ENCODE measurements at places on chromosomes 2 and 18.

DNA sequence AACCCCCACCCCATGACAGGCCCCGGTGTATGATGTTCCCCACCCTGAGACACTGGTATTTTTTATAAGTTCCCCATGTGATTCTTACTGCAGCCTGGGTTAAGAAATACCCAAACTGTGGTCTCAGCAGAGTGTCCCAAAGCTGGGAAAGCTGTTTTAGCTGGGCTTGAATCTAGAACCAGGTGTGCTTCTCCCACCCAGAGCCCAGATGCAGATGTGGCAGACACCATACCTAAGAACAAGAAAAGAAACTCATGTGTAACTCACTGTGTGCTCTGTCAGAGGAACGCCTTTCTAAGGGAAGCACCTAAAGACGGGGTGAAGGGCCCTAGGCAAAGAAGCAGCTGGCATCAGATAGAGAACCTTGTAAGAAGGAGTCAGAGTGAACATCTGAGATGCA is 23.9 kb downstream of the DOK1 start:
- no peak for DNase-seq

- DNase-seq, result no peak
Measured at GRCh38 chr2:195477248-195477995, 179.6 kb upstream of the SLC39A10 start.

- no peak for DNase-seq
Measured at GRCh38 chr2:7096726-7097352, 179.6 kb downstream of the RNF144A start.

- no peak for DNase-seq
Measured at GRCh38 chr18:11096411-11096810, 53.0 kb downstream of the PIEZO2 start.

- no peak for DNase-seq
Measured at GRCh38 chr2:228983700-228984099, 287.4 kb downstream of the PID1 start.

DNA sequence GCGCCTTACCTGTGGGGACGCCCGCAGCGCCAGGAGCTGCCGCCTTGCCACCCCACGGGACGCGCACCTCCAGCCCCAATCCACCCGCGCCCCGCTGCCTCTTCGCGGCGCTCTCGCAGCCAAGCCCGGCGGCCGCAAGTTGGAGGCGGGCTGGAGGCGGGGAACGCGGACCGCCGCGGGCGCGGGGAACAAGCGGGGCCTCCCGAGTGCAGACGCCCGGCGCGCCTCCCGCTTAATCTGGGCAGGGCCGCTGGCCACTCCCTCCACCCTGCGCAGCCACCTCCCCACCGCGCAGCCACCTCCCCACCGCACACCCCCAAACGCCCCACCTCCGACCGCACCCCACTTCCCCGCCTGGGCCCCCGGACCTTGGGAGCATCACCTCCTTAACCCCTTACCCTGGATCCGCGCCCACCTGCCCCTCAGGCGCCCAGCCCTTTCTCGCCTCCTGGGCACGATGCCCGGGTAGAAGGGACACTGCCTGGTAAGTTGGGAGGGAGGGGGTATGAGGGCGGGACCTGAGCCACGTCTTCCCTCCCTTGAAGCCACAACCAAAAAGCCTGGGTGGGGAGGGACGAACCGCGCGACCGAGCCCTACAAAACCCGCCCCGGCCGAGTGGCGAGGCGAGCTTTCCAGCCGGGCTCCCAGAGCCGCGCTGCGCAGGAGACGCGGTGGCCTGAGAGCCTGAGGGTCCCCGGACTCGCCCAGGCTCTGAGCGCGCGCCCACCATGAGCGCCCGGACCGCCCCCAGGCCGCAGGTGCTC is at the start of the genes COL4A3 and COL4A4:
TSS of gene COL4A3 (plus strand) at position 627 of the 765 bp plus-strand sequence. CDS start at position 730, 103 bp downstream.
TSS of gene COL4A4 (minus strand) at position 208 of the 765 bp plus-strand sequence. CDS start 16,722 bp downstream, outside the sequence.
- peak; percentile 12 for DNase-seq

DNA sequence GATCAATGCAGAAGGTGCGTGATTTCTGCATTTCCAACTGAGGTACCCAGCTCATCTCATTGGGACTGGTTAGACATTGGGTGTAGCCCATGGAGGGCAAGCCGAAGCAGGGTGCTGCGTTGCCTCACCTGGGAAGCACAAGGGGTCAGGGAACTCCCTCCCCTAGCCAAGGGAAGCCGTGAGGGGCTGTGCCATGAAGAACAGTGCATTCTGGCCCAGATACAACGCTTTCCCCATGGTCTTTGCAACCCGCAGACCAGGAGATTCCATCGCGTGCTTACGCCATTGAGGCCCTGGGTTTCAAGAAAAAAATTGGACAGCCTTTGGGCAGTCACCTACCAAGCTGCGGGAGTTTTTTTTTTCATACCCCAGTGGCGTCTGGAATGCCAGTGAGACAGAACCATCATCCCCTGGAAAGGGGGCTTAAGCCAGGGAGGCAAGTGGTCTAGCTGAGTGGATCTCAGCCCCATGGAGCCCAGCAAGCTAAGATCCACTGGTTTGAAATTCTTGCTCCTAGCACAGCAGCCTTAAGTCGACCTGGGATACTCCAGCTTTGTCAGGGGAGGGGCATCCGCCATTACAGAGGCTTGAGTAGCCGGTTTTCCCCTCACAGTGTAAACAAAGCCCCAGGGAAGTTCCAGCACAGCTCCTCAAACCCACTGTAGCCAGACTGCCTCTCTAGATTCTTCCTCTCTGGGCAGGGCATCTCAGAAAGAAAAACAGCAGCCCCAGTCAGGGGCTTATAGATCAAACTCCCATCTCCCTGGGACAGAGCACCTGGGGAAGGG is 21.7 kb downstream of the TFPI start:
- no peak for DNase-seq

- DNase-seq, result no peak
Measured at GRCh38 chr18:79819968-79820351, 22.2 kb downstream of the KCNG2 start.

GRCh38 chr2:239724194-239724849 is 300.8 kb downstream of the NDUFA10 start:
- DNase-seq, result no peak

DNA sequence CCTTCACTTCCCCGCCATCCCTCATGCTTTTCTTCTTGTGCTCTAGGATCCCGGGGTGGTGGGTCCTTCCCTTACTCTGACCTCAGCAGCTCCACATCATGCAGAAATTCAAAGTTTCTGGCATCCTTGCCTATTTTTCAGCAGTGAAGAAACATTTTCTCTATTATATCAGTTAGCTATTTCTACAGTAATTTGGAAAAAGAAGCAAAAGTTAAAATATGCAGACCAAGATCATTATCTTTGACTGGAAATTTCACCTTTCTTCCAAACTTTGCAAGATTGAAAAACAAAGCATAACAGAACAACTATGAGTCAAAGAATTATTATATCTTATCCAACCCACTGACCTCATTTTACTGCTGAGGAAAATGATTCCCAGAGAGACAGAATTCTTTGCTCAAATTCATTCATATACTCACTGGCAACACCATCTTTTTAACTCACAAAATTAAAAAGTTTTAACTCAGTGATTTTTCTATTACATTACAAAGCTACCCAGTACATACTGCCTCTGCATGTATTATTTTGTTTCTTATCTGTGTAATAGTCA is 40.5 kb downstream of the ANTXR1 start:
- DNase-seq, result no peak

DNA sequence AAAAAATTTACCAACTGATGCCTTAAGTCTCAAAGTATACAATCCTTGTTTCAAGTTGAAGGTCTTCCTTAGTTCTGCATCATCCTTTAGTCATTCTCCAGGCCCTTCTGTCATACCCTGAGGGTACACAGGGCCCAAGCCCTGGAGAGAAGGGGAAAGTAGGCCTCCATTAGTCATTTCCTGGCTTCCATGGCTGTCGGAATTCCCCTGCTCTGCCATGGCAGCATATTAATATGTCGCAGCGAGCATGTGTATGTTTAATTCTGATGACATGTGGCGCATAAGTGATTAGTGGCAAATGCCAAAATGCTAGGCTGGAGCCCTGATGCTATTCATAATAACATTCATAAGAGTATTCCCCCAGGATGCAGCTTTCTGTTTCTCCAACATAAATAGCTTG is 22.1 kb downstream of the GPR39 start:
- DNase-seq, result no peak

DNA sequence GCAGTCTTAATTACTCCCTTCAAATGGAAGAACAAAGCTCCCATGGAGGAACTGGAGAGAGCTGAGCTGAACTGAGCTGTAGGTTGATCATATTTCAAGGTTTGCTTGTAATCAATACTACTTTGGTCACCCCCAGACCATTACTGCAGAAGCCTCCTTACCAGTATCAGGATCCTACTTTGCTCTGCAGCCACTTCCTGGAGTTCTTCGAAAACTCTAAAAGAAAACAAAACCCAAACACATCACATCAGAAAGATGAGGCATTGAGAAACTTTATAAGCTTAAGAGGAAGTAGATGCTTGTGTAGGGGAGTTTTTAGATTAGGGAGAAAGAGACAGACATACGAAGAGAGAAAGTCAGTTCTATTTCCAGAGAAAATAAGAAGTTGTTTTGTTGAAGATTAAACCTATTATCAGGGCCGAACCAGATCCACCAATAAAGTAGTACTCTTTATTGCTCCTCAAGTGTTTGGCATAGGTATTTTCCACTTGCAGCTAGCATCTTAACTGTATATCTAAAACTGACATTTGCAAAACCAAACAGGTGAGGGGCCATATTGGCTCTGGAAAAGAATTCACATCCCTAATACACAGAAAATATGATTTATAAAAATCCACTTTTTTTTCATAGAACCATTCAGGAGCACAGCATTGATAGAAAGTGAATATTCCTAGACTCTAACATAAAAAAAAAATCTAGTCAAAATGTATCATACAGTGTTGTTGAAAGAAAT is 166.9 kb upstream of the KLF7 start:
- no peak for DNase-seq

- no peak for DNase-seq
Measured at GRCh38 chr2:151851761-151852160, 23.5 kb upstream of the ARL5A start.

- DNase-seq, result peak; percentile 16
Measured at GRCh38 chr18:76565238-76566173, 70.5 kb upstream of the ZNF516 start.

DNA sequence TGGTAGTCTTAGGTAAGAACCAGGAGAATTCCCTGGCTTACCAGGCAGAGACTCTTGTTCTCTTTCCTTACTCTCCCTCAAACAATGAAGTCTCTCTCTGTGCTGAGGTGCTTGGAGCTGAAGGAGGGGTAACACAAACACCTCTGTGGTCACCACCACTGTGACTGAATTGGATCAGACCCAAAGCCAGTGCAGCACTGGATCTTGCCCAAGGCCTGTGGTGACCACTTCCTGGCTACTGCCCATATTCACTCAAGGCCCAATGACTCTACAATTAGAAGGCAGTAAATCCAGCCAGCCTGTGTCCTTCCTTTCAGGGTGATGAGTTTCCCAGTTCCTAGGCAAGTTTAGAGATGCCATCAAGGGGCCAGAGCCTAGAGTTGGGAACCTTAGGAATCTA is 706.8 kb downstream of the SLC4A3 start:
- no peak for DNase-seq

- DNase-seq, result no peak
Measured at GRCh38 chr2:20080839-20081415, 29.5 kb upstream of the LAPTM4A start.

GRCh38 chr2:20212871-20213503 is 11.9 kb downstream of the SDC1 start:
- DNase-seq, result no peak

GRCh38 chr18:74184875-74185274 is 36.6 kb downstream of the TIMM21 start:
- no peak for DNase-seq

DNA sequence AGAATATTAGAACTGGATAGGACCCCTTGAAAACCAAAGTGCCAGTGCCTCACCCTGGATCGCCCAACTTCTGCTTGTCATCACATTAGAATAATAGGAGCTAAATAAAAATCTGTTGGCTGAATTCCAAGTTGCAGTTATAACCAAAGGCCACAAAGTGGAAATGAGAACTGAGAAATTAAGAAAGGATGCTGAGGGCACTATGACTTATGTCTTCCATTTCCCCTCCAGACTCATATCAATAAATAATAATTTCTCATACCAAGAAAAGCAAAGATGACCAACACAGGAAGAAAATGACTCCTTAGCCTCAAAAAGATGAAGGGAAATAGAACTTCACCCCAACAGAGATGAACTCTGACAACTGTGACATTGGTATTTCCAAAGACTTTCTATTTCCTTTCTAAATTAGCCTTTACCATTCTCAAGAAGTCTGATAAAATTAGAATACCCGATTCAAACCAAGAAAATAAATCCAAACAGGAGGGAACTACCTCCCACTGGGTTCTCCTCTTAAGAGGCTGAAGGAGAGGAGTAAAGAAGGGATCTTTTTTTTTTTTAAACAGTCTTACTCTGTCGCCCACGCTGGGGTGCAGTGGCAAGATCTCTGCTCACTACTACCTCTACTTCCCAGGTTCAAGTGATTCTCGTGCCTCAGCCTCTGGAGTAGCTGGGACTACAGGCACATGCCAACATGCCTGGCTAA is 46.5 kb upstream of the EPG5 start:
- DNase-seq, result no peak

DNA sequence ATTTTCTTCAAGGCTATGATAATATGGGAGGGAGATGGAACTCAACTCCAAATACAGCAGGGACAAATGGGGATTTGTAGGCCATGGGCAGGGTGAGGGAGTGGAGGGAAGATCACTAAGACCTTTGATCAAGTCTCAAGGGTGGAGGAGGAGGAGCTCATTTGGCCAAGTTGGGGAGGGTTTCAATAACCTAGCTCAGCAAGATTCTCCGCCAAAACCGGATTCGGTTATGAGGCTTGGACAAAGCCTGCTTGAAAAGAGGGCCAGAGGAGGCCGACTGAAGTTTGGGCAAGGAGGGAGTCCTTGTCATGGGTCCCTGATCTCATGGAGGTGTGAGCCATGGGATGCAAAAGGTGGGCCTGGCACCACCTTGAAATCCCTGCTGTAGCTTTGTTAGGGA is 68.8 kb downstream of the TSN start:
- no peak for DNase-seq

- DNase-seq, result no peak
Measured at GRCh38 chr2:121736140-121736461, 574 bp downstream of the NIFK start.

DNA sequence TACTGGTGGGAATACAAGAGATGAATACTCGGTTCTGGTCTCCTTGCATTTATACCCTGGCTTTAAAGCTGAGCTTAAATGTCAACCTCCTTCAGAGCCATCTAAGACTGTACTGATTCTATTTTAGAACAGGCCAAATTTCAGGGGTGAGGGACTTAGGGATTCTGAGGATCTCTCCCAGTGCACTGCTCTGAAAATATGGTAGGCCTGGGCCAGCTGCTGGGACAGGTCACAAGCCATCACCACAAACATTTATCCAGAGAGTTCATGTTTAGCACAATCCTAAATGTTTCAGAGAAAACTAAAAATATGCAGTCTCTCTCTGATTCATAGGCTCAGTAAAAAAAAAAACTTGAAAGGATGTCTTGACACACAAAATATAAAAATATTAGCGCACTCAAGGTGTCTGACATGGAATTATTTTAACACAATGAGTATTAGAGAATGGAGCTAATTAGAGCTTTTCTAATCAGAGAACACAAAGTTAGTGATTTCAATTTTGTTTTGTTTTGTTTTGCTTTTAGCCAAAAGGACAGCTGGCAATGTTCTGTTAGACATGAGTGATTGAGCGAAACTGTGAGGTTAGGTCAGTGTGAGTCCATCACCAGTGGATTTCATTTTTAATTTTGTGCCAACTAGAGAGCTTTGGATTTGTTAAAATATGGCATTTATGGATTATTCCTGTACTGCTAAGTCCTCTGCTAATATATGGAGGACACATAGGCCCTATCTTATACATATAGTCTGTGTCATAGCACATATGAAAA is 38.8 kb downstream of the MFSD6 start:
- DNase-seq, result no peak
